AG04450 (cell line): ENCODE measurements at places on chromosomes 7 and 10.

GRCh38 chr7:158953912-158954311 lies 97.6 kb downstream of the DYNC2I1 start:
- no peak for DNase-seq

DNA sequence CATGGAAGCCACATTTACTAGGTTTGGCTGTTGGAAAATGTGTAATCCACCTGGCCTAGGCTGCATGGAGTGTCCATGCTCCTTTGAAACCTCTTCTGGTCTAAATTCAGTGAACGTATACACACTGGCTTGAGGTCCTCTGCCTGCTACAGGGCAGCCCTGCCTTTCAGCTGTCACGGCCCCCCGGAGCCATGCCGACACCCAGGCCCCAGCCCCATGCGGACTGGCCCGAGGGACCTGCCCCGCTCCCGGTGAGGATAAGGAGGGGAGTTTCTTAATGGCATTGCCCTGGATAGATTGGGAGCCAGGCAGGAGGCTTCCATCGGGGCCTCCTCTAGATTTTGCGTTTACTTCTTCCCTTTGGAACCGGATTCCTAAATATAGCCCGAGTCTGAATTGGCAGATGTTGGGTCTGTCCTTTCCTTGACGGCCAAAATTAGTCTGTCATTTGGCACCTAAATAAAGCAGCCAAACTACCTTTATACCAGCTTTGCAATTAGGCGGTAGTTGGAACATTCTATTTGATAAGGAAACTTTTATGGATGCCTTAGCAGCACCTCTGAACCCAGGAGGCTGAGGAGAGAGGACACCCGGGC lies 72.1 kb upstream of the SH2B2 start:
- no peak for DNase-seq

- no peak for DNase-seq
These were observed 17.5 kb downstream of the DPY19L1 start for GRCh38 chr7:35019801-35020200.

- no peak for DNase-seq
These were observed 26.8 kb downstream of the FAM241B start for GRCh38 chr10:69656742-69657269.

- DNase-seq = no peak
These were observed 9.4 kb upstream of the NKX2-3 start for GRCh38 chr10:99523251-99523773.

DNA sequence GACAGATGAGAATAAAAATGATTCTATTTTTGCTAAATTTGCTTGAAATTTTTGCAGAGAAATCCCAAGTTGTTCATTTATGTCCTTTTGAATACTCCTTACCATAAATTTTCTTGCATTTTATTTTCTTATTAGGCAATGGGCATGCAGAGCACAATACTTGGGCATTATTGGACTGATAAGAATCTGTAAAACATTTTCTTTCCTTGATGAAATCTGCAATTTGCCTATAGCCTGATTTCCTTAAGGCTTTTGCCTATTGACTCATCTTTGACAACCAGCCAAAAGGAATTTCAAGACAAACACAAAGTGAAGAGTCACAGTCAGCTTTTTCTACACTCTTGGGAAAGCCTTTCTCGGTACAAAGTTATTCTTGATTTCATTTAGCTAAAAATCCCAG lies 30.5 kb upstream of the GNAT3 start:
- peak; percentile 76 for DNase-seq

GRCh38 chr10:23980094-23980493 lies 228.8 kb upstream of the KIAA1217 start:
- no peak for DNase-seq

DNA sequence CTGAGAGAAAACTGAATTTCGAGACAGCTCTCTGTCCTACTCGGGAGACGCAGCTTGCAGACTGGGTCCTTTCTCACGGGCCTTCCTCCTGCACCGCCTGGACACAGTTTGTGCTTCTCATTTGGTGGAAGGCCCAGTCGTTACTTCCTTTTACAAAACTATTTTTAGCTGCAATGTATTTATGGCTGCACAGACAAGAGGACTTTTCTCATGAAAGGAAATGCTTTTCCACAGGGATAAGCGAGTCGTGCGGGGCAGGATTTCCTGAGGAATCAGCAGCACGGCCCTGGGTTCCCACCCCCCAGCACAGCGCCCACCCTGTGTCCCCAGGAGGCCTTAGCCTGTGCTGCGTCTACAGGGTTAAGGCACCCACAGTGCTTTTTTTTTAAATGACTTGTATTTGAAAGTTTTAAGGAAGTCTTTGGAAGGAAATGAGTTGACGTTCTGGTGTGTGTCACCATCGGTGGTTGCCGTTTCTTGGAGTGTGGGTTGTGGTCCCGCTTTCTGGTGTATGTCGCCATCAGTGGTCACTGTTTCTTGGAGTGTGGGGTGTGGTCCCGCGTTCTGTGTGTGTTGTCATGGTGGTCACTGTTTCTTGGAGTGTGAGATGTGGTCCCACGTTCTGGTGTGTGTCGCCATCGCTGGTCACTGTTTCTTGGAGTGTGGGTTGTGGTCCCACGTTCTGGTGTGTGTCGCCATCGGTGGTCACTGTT lies 50.9 kb downstream of the INPP5A start:
- no peak for DNase-seq

- no peak for DNase-seq
These were observed 44.8 kb upstream of the CPXM2 start for GRCh38 chr10:123936426-123936825.

DNA sequence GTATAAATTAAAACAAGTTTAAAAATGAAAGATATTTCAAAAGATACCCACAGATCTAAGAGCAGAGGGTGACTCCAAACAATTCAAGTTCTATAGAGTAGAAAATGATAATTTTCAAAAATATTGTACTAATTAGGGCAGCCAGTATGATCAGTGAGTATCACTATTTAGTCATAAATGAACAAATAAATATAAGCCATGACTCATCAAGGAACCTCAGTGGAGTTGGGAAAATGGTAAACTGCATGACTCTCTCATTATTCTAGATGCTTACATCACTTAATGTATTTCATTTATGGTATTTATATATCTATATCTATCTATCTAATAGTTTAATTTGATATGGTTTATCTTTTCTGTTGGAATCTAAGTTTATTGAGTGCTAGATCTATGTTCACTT lies 94.3 kb downstream of the THSD7A start:
- DNase-seq = no peak

- no peak for DNase-seq
These were observed 122.5 kb downstream of the C1GALT1 start for GRCh38 chr7:7304705-7305450.

DNA sequence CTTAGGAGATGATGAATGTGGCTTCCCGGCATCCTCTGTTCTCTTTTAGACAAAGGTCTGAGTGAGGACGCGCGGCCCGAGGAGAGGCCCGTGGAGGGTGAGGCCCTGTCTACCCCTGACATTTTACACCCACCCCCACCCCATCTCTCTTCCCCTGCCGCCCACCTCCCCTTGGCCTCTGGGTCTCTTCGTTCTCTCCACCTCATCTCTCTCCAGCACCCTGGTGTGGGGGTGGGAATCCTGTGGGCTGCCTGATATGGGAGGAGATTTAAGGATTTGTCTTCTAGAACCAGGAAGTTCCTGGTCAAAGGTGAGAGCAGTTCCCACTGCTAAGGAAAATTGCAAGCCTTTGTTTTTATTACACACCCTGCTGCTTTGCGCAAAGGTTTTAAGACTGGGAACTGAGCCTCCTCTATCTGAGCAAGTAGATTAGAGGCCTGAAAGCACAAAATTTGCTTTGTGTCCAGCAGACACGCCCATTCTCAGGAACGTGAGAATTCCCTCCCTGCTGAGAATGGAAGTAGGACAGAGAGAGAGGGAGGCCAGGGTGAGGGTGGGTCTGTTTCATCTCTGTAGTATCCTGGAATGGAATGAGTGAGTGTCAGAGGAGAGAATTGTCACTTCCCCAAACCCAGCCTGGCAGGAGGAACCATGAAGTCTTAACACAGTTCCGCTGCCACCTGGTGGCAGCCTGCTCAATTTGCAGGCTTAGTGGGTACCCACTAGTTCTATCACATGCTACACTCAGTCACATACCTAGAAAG lies 91.2 kb downstream of the GTF2IRD1 start:
- DNase-seq = peak; percentile 18

DNA sequence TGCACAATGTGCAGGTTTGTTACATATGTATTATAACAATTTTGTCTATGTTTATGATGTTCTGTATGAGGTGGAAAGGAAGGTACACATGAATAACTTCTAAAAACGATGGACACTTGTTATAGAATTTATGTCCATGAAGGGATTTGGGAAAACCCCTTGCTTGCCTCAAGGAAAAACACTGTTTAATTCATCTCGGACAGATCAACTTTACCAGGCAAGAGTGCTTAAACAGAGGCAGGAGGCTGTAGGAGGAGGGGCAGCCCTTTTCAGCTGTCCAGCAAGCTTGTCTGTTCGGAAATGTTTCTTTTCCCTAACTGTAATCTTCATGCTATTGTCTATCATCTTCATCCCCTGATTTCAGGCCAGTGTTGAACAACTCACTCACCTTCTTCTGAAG lies 200.9 kb downstream of the CDC14C start:
- no peak for DNase-seq

DNA sequence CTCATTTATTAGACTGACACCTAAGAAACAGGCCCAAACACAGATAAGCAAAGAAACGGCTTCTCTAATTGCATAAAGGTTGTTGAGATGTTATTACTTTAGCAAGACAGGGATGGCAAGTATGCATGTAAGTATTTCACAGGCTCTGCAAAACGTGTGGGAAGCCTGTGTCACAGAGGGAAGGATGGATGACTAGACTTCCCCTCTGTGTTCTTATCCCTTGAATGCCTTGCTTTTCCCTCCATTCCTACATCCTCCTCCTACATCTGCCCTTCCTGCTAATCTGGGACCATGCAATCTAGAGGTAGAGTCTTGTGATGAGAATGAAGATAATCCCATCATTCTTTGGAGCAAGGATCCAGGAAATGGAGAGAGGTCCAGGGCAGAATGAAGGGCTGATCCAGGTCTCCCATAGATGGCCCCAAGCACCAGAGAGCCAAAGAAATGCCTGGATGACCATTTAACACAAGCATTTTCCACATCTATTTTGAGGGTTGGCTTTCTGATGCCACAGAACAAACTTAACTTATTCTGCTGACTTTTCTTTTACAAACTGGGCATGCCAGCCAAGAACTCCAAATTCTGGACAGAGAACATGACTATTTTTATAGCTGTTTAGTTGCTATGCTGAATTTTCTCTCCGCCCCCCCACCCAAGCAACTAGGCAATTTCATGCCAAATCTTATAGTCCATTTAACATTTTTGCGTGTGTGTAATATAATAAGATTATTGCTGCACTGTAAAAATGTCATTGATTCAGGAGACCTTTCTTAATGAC lies 48.1 kb downstream of the NRP1 start:
- DNase-seq = no peak

- no peak for DNase-seq
These were observed 6.7 kb upstream of the ZNF33B start for GRCh38 chr10:42645103-42645502.

- DNase-seq = no peak
These were observed 16.2 kb upstream of the PAX2 start for GRCh38 chr10:100728928-100729861.

- DNase-seq = no peak
These were observed 137.7 kb downstream of the RSU1 start for GRCh38 chr10:16679511-16679910.

GRCh38 chr7:985915-986741 lies 3.1 kb downstream of the CYP2W1 start:
- no peak for DNase-seq

DNA sequence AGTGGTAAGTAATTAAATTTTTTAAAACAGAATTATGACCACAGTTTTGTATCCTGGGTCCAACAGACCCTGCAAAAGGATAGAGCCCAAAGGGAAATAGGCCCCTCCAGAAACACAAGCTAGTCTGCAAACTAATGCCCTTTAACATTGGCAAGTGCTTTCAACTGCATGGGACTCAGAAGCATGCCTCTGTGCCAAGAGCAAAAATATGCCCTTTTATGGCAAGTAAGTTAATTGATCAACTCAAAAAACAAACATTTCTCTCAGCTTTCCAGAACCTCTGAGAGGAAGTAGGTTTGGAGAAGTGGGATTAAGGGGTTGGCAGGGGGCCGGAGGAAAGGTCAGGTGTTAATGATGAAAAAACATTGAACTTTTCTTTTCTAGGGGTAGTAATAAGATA lies 186.6 kb upstream of the PRSS1 start:
- DNase-seq = no peak

DNA sequence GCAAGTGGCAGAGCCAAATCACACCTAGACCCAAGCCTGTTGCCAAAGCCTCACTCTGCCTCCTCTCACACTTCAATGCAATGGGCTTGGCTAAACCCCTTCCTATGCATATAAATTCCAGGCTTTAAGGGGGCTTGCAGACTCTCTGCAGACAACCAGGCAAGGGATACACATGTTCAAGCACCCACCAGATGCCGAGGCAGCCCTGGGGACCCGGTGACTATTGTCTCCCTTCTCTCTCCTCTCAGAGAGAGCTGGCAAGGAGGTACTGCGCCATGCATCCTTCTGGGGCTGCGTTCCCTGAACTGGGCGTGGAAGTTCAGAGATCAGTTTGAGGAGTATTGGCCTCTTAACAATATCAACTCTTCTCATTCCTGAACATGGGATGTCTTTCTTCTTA lies 131.2 kb downstream of the ARHGAP22 start:
- no peak for DNase-seq

DNA sequence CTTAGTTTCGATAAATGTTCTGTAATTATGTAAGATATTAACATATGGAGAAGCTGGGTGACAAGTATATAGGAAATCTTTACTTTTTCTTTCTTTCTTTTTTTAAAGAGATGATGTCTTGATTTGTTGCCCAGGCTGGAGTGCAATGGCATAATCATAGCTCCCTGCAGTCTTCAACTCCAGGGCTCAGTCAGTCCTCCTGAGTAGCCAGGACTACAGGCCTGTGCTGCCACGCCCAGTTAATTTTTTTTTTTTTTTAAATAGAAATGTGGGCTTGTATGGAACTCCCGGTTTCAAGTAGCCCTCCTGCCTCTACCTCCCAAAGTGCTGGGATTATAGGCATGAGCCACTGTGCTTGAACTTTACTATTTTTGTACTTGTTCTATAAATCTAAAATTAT lies 111.7 kb downstream of the POLL start:
- no peak for DNase-seq

GRCh38 chr7:86937363-86937878 lies 122.0 kb downstream of the ELAPOR2 start:
- DNase-seq = no peak

DNA sequence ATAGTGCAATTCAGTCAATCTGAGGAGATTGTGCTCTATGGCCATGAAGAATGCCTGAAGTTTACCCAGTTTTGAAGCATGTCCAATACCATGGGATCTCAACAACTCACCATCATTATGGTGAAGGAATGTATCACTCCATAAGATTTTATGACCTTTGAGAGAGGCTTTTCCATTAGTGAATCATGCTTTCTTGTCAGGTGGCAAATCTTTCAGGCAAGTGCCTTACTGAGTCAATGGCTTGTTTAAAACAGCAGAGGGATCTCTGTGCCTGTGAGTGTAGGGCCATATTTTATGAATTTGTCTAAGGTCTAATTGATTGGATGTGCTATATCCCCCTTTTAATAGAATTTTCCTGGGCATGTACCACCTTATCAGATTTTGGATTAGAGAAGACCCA lies 131.5 kb downstream of the CCDC7 start:
- no peak for DNase-seq

- DNase-seq = no peak
These were observed 309.2 kb downstream of the FGFR2 start for GRCh38 chr10:121288864-121289661.

- DNase-seq = no peak
These were observed 19.7 kb upstream of the RHOBTB1 start for GRCh38 chr10:60963441-60964256.

GRCh38 chr10:132929953-132930548 lies 12.3 kb downstream of the CFAP46 start:
- DNase-seq = no peak
